ENCODE measurements at places on chromosomes 7 and 10.

DNA sequence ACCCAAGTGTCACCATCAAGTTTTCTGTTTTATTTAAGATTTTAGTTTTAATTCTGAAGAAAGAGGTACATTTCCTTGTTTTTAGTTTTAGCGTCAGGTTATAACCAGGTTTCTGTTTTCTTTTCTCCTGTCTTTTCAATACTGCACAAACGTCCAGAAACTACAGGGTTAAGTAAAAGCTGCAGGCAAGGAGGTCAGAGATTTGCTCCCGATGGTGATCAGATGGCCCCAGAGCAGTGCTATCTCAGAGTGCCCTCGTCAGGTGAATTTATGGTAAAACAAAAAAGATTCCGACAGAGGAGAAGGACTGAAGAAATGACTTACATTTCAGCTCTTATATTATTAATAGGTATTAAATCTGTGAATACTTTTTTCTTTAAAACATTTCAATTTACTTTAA, 128.2 kb downstream of the STRA8 start:
- no peak for DNase-seq

- DNase-seq: no peak
Observed at GRCh38 chr10:78687626-78688025, 381.1 kb upstream of the ZMIZ1 start.

- DNase-seq: no peak
Observed at GRCh38 chr10:44978570-44979280, at the start of gene DEPP1. DEPP1 (minus strand) TSS chr10:44978809; CDS start chr10:44978030, 779 bp downstream.

GRCh38 chr7:71497256-71497946, 365.5 kb downstream of the GALNT17 start:
- DNase-seq: no peak

DNA sequence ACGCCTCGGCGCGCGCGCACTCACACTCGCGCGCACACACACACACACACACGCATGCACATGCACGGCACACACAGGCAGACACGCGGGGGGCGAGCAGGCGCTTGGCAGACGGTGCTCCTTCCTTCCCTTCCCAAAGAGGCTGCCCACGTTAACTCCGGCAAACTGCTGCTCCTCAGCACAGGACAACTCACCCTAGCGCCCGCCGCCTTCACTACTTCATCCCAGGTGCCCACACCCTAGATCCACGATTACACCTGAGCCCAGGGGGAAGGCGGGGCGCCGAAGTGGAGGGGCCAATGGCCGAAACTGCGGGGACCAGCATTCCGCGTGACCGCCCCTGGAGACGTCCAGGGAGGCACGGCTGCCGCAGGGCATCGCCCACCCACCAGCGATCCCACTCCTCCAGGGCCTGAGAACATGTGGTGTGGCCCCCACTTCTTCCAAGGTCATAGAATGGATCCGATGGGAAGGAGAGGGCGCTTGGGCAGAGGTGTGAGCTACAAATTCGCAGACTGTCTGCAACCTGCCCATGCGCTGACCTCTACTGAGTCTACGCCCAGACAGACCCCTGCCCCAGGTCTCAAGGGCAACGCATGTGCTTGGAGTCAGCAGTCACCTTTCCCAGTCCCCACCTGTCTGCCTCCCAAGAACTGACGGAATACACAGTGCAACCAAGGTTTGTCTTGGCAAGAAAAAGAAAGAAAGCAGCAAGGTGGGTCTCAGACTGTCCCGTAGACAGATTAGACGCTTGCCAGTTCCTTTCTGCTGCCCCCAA, 74.6 kb downstream of the CALN1 start:
- DNase-seq: no peak

Data from T-helper 2 cell (primary cell).